ENCODE measurements at places on chromosomes 16 and 17. TPM values are rescaled to one million over a fixed set of nuclear protein-coding genes. Genes with fewer than 3 reads are reported as not detected.

ABCC12 gene
- polyA plus RNA-seq: not detected

TAC4 gene
- polyA plus RNA-seq: not detected

GRCh38 chr16:84648595-84649510, 542 bp downstream of the KLHL36 start:
- no peak for DNase-seq

DNA sequence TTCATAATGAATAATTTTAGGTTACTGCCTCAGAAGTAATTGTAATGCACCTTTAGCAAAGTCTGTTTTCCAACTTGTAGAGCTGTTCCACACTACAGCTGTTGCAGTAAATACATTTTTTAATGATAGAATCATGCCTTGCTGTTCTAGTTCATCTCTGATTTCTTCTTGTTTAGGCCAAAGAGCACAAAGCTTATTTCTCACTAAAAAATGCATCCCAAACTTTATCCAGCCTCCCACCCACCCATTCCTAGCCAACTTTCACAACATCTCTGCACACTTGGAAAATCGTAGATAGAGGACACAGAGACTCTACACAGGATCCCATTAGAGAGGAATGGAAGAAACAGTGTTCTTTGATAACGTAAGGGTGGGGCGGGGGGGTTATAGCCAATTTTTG, 252.2 kb upstream of the DYNLRB2 start:
- DNase-seq: no peak

GRCh38 chr17:81821603-81822311, 11.3 kb downstream of the MCRIP1 start:
- DNase-seq: no peak

DNA sequence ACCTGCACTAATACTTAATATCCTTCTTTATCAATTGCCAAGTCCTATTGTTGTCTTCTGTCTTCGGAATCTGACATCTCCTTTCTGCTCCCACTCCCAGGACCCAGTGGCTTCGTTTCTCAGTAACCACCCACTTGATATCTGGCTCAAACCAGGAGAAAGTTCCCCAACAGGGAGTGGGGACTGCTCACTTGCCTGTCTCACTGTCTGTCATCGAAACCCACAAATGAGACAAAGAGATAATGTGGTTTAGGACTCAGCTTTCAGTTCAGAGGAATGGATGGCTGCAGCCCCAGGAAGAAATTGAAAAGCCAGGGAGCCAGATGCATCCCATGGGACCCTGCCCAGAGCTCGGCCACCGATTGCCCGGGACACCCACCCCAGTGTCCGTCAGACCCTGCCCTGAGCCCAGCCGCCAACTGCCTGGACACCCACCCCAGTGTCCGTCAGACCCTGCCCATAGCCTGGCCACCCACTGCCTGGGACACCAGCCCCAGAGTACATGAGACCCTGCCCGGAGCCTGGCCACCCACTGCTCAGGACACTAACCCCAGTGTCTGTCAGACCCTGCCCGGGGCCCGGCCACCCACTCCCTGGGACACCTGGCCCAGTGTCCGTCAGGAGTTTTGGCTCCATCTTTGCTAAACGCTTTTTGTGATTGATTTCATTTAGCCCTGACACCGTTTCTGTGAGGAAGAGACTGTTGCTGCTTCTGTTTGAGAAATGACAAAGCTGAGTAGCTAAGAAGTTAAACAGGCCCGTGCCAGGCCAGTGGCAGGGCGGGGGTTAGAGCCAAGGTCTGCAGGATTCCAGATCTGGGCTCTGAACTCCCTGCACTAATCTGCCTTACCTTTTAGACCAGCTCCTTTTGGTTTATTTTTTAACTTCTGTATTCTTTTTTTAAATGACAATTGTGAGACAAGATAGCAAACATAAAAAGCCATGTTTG, 251.4 kb downstream of the PHKB start:
- no peak for DNase-seq

GRCh38 chr17:75155191-75155601, 884 bp upstream of the JPT1 start:
- DNase-seq: no peak

DNA sequence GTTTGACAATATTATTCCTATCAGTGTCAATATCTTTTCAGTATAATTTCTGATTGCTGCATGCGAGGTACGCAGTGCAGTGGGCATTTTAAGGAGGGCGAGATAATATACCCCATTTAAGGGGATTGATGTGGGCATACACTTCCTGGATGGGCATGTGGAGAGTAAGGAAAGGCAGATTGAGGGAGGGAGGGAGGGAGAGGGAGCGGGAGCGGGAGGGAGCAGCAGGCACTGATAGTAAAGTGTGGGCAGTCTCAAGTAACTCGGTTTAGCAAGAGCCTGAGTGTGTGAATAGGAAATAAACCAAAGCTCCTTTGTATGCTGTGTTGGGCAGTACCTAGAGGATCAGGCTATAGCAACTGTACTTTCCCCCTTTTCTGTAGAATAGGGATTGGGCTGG, 5.1 kb downstream of the BPTF start:
- DNase-seq: no peak

- no peak for DNase-seq
These were observed 20.7 kb downstream of the CPNE2 start for GRCh38 chr16:57113042-57113453.
